ENCODE measurements at places on chromosomes 5 and 9.

- DNase-seq: no peak
Measured at GRCh38 chr9:104944871-104945270, 16.9 kb upstream of the ABCA1 start.

DNA sequence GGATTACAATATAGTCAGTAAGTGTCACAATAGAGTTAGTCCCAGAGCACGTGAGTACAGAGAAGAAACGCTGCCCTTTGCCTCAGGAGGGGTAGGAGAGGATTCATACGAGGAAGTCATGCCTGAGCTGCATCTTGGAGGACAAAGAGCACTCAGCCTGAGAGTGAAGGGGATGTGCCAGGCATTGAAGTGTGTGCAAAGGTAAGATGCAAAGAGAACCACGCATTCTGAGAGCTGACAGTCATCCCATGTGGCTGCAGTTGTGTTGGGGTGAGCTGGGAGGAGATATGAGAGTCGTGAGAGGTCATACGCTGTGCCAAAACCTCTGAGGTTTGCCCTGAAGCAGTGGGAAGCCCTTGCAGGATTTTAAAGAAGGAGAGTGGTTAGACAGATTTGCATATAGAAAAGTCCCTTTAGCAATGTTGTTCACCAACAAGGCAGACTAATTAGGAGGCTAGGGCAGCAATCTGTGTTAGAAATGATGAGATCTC lies 97.5 kb downstream of the PIP5K1B start:
- DNase-seq: no peak

- DNase-seq: no peak
Measured at GRCh38 chr5:88539693-88540365, 271.2 kb upstream of the TMEM161B start.

GRCh38 chr5:1228120-1228519 lies 2.9 kb downstream of the SLC6A18 start:
- DNase-seq: no peak

- no peak for DNase-seq
Measured at GRCh38 chr9:84819491-84819991, 150.0 kb downstream of the NTRK2 start.

DNA sequence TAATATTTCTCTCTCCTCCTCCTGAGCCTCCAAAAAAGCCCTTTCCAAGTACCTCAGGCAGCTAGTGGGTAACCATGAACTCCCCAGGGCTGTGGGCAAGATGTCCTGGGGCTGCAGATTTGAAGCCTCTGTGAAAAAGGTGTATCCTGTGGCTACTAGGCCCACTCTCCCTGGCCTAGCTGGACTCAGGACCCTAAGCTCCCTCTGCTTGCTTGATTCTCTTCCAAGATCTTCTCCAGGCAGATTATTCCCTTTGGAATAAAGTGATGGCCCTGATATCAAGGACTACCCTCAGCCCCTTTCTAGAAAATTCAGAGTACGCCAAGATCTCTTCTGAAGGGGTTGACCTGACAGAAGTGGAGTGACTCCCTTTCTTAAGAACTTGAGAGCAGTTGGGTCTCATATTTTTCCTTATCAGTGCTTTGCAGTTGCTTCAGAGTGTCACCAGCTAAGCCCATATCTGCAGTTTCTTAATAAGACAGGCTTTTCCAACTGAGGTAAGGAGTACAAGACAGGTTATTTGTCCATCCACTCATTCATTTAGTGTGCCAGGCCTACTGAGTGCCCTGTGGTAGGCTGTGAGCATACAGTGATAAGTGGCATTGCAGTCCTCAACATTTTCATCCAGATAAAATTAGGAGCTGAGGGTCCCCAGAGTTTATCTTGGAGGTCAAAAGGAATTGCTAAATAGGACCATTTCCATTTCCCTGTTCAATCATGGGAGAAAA lies 42.5 kb downstream of the CYSTM1 start:
- DNase-seq: no peak

DNA sequence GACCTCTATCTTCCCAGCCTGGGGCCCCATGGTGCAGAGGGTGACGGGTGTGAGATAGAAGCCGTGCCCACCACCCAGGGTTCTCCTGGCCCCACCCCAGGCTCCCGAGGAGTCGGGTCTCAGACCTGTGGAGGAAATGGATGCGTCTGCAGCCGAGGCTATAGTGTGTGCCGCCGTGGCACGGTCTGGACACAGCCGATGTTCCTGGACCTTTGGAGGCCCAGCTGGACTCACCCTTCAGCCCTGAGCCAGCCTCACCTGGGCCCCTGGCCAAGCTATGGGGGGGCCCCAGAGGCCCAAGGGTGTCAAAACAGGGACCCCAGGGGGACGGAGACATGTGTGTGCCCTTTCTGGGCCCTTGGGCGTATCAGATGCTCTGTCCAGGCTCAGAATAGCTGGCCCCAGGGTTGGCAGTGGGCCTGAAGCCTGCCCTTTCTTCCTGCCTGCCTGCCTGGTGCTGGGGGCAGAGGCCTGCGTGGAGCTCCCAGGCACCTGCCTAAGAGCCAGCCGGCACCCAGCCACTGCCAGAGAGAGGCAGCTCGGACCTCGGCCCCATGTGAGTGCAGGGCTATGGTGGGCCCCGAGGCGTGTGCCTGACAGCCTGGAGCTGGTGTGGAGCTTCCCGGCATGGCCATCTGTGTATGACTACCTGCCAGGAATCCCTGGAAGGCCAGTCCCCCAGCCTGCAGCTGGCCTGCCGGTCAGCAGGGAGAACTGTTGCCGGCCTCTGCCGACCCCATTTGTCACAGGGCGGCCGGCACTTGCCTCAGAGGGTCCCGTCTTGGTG lies 41.8 kb downstream of the KCNT1 start:
- no peak for DNase-seq

DNA sequence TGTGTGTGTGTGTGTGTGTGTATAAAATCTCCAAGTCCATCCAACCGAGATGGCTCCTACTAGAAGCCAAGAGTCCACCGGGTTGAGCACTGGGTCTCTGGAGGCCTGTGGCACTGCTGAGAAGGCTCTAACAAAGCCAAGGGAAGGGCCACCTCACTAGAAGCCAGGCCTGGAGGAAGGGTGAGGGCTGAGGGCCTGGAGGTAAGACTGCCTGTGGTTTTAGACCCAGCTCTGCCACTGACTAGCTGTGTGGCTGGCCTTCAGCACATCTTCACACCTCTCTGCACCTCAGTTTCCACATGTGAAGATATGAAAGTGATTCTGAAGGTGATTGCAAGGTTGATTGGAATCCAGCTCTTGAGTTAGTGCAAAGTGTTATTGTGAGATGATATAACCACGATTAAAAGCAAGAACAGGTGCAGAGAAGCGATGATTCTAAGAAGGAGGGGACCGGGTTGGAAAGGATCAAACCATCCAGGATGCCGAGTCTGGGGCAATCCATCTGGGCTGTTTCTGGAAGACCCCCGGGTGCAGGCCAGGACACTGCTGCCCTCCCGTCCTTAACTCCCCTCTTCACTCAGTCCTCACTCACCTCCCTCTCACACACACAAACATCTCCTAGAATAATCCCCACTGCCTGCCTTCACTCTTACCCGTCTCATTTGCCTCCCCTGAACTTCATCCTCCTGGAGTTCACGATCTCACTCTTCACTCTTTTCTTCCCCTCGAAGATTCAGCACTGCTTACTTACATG lies 2.3 kb downstream of the IL4 start:
- no peak for DNase-seq

GRCh38 chr5:55427157-55427556 lies 107.6 kb downstream of the PLPP1 start:
- no peak for DNase-seq

GRCh38 chr5:17243287-17244063 lies 26.0 kb downstream of the BASP1 start:
- DNase-seq: no peak

GRCh38 chr5:142719836-142720370 lies 34.0 kb upstream of the FGF1 start:
- DNase-seq: no peak

DNA sequence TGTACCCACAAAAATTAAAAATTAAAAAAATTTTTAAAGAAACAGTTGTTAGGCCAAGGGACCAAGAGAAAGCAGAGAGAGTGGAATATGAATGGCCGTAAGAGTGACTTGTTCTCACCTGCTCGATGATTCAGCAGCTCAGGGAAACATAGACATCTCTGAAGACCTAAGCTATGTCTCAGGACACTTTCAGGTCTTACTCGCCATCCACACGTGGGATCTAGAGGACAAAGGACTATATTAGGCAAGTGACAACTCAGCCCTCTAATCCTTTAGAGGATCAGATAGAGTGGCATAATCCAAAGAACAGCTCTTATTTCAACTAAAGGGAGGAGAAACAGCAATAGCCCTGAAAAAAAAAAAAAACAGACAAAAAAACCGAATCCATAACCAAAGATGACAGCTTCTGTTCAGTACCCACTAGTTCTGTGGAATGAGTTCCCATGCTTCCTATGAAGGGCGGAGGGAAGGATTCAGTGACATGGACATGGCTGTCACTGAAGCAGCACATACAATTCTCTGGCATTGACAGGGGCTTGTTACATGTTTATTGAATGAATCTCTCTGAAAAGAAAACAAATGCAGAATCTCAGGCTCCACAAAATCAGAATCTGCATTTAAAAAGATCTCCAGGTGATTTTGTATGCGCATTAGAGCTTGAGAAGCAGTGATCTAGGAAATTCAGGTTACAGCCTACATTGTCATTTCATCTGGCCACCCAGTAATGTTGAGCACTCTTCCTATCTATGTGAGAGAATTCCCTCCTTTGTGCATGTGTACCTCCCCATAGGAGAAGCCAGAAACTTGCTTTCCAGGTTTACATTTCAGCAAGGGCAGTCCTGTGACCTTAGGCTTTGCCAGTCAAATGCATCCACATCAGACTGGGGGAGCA lies 96.0 kb downstream of the KIAA1958 start:
- no peak for DNase-seq

GRCh38 chr9:14937216-14937615 lies 27.0 kb upstream of the FREM1 start:
- no peak for DNase-seq

DNA sequence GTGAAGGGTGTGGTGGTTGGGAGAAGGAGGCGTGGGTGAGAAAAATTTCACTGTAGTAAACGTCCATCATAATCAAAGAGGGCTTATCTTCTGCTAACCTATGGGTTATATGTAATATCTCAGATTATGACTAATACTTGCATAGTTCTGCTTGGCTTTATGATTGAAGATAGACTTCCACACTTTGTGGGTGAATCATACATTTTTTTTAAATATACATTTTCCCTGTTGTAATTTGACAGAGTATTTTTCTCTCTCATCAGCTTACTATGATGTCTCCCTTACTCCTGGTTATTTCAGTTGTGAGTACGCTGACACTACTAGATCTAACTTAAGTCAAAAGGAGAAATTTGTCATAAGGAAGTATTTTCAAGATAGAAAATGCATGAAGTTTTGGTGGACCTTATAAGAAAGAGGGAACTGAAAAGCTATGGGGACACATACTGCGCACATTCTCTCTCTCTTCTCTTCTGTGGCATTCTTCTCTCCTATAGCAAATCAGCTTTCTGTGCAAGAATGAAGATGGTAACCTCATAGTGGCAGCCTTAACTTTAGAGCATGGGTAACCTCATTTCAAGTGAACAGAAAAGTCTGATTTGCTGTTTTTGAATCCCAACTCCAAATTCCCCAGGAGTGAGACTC lies 4.9 kb upstream of the JAK2 start:
- no peak for DNase-seq

DNA sequence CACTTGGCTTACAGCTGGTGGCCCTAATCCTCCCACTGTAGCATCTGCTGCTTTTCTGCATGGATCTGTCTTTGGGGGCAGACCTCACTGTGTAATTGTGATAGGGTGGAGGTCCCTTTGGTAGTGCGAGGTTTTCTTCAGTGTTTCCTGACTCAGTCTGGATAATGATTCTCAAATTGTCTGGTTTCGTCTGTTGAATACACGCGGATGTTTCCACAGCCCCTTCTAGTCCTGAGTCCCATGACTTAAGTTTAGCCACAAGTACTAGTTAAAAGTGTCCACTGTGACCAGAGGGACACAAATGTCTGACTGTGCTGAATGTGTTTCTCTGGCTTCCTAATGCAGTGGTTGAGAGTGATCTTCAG lies 70.5 kb downstream of the LMNB1 start:
- no peak for DNase-seq

DNA sequence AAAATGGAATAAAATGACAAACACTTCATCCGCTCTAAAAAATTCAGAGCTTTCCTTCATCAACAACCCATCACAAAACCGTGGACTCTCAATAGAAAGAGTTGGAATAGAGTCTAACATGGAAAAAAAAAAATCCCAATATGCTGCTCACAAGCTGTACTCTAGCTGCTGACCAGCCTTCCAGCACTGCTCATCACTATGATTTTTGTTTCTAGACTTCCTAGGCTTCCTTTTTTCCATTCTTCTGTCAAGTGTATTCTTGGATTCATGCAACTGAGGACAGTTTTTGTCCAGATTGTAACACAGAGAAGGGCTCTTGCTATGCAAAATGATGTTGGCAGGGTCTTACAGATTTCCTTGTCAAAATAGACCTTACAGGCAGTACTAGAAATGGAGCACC lies 34.5 kb downstream of the RFK start:
- no peak for DNase-seq

DNA sequence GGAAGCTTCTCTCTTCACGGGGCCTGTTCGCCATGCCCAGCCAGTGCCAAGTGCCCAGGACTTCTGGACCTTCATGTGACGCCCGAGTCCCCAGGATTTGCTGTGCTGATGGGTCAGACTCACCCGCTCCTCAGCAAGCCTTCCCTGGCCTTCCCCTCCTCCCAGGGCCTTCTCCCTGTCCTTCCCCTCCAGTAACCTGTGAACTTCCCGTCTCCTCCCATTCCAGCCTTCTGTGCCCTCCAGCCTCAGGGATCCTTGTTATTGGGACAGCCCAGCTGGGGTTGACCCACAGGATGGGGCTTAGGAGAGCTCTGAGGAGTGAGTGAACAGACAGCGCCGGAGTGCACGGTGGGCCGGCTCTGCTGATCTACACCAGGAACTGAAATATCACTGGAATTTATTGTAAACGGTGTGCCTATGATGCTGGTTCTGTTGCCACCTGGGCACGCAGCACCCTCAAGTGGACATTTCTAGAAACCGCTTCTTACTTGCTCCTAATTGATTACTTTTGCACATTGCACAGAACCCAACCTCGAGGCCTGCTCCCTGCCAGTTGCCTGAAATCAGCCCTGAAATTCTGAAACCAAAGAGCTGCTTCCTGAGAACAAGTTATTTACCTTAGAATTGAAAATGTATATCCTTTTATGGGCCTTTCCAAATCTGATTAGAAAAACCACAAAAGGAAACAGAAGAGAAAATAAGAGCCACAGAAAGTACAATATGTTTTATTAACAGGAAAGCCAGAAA lies 1.5 kb downstream of the SPAAR start:
- no peak for DNase-seq

DNA sequence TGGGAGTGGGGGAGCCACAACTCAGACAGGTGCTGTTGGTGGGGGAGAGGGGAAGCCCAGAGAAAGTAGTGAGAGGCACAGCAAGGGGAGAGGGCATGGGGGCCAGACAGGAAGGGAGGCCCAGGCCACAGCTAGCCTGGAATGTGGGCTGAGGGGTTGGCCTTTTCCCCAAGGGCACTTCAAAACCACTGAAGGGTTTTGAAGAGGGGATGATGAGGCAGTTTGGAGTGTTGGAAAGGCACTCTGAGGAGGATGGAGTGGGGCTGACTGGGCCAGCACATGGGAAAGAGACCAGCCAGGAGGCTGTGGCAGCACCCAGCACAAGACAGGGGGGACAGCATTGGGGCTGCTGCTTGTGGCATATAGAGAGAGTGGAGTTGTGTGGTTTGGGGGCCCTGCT lies 3.8 kb downstream of the PSD2 start:
- no peak for DNase-seq
